ELR (cell line): ENCODE measurements at places on chromosomes 5 and 9.
A peak's percentile ranks its signal among the peaks of the same experiment; 100 is the strongest.

DNA sequence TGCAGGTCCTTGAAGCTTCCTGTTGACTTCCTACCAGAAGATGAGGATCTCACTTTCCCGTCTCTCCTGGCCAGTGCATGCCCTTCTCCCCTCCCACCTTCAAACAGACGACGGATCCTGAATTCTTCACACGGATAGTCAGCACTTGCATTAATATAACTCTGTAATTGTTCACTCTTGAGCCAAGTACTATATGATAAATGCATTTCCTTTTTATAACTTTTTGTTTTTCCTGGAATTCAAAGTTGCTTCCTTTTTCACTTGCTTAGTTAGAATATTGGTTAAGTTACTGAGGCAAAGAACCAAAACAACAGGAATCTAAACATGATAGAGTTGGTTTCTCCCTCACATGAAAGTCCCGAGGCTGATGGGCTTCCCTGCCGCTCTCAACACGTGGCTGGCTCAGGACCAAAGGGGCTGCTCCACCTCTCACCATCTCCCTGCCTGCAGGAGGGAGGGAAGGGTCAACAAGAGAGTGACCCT is 20.2 kb upstream of the EGFL7 start:
- no peak for DNase-seq

- DNase-seq = no peak
Observed at GRCh38 chr5:147818290-147818689, 13.2 kb downstream of the SPINK1 start.

DNA sequence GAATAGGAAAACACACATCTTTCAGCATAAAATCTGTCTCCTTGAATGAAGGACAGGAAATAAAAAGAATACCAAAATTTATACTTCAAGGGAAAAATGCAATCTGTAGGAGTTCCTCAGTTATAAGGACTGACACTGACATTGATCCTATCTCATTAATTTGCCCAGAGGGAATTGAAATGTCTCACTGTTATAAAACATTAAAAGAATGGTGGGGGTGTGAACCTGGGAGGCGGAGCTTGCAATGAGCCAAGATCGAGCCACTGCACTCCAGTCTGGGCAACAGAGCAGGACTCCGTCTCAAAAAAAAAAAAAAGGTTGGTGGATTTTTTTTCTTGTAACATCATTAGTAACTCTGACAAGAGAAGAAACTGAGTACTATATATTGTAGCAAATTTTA is 60.8 kb downstream of the TTLL11 start:
- no peak for DNase-seq

DNA sequence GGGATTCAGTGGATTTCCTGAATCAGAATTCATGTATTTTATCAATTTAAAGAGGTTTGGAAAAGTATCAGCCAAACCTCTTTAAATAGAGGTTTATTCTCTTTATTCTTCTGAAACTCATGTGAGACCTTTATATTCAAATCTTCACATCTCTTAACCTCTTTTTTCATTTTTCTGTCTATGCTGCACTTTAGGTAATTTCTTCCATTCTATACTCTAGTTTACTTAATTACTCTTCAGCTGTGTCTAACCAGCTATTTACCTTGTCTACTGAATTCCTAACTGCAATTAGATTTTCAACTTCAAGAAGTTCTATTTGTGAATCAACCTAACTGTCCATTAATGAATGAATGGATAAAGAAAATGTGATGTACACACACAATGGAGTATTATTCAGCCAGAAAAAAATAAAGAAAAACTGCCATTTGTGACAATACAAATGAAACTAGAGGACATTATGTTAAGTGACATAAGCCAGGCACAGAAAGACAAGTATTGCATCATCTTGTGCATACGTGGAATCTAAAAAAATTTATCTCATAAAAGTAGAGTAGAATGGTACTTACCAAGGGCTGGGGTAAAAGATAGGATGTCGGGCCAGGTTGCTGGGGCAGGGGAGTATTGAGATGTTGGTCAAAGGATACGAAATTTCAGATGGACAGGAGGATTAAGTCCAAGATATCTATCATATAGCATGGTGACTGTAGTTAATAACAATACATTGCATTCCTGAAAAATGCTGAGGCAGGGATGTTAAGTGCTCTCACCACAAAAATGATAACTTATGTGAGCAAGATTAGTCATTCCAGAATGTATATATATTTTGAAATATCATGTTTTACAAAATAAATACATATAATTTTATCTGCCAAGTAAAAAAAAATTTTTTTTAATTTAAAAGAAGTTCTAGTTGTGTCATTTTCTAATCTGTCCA is 129.5 kb upstream of the LRRTM2 start:
- DNase-seq = peak; percentile 43
